Left ventricle myocardium inferior (tissue), 1 donor: ENCODE measurements at places on chromosomes 7 and 10.

DNA sequence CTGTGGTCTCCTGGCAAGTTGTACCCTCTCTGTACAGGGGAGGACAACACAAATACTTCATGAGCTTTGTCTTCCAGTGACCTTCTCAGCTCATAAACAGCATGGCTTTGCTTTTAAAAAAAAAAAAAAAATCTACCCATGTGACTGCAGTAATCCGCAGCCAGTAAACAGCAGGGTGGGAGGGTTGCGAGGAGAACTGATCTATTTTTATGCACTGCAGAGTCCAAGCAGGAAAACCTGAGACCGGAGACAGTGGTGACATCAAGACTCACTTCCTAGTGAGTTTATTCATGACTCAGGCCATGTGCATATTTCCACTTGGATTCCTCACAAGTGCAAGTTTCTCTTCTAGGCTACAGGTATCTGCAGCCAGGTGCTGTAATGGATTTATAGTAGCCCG, 127.9 kb downstream of the NRF1 start:
- peak overlapping the region; percentile 65 for H3K27ac ChIP-seq
- no peak overlapping the region for H3K4me3 ChIP-seq
- DNase-seq: no peak
- H3K4me1 ChIP-seq: peaks cover 51% of the 10 kb centered on the region
- H3K27me3 ChIP-seq: no peaks in the 10 kb centered on the region

- DNase-seq: no peak
- H3K4me3 ChIP-seq: no peak overlapping the region
- H3K27ac ChIP-seq: no peak overlapping the region
- no peaks in the 10 kb centered on the region for H3K36me3 ChIP-seq
- no peaks in the 10 kb centered on the region for H3K27me3 ChIP-seq
- H3K4me1 ChIP-seq: no peaks in the 10 kb centered on the region
These were observed 86.0 kb upstream of the ZNF32 start for GRCh38 chr10:43734716-43735115.

GRCh38 chr10:117830205-117830604, 216.5 kb downstream of the RAB11FIP2 start:
- no peak for DNase-seq
- no peaks in the 10 kb centered on the region for H3K36me3 ChIP-seq
- no peak overlapping the region for H3K4me3 ChIP-seq
- peaks cover 43% of the 10 kb centered on the region for H3K27me3 ChIP-seq
- H3K4me1 ChIP-seq: no peaks in the 10 kb centered on the region

GRCh38 chr10:6383096-6383812, 180.5 kb downstream of the PFKFB3 start:
- H3K27me3 ChIP-seq: peaks cover 5% of the 10 kb centered on the region
- no peaks in the 10 kb centered on the region for H3K36me3 ChIP-seq
- no peak for DNase-seq
- H3K27ac ChIP-seq: peak overlapping the region; percentile 42
- H3K4me3 ChIP-seq: no peak overlapping the region

GRCh38 chr10:22534849-22535604, 179.4 kb downstream of the PIP4K2A start:
- peaks cover 16% of the 10 kb centered on the region for H3K36me3 ChIP-seq
- no peak overlapping the region for H3K4me3 ChIP-seq
- H3K27me3 ChIP-seq: no peaks in the 10 kb centered on the region
- DNase-seq: no peak
- H3K27ac ChIP-seq: no peak overlapping the region

GRCh38 chr10:47231414-47231813, 68.6 kb upstream of the GDF10 start:
- peaks cover 17% of the 10 kb centered on the region for H3K4me1 ChIP-seq
- H3K36me3 ChIP-seq: no peaks in the 10 kb centered on the region
- no peak overlapping the region for H3K27ac ChIP-seq
- H3K27me3 ChIP-seq: peaks cover 4% of the 10 kb centered on the region
- no peak overlapping the region for H3K4me3 ChIP-seq

DNA sequence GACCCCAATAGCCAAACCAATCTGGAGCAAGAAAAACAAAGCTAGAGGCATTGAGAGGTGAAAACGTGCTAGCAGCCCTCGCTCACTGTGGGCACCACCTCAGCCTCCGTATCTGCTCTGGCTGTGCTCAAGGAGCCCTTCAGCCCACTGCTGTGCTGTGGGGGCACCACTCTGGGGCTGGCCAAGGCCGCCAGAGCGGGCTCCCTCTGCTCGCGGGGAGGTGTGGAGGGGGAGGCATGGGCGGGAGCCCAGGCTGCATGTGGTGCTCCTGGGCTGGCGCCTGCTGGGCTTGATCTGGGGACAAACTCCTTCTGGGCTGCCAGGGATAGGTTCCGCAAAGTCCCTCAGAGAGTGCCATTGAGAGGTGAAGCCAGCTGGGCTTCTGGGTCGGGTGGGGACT, 1002.0 kb downstream of the GATA3 start:
- no peak overlapping the region for H3K4me3 ChIP-seq
- H3K4me1 ChIP-seq: no peaks in the 10 kb centered on the region
- DNase-seq: no peak
- H3K36me3 ChIP-seq: no peaks in the 10 kb centered on the region
- peaks cover 5% of the 10 kb centered on the region for H3K27me3 ChIP-seq

- H3K27me3 ChIP-seq: no peaks in the 10 kb centered on the region
- H3K27ac ChIP-seq: no peak overlapping the region
- no peaks in the 10 kb centered on the region for H3K36me3 ChIP-seq
- no peak overlapping the region for H3K4me3 ChIP-seq
- H3K4me1 ChIP-seq: peaks cover 42% of the 10 kb centered on the region
These were observed 195.5 kb downstream of the CREB5 start for GRCh38 chr7:28607855-28608193.

DNA sequence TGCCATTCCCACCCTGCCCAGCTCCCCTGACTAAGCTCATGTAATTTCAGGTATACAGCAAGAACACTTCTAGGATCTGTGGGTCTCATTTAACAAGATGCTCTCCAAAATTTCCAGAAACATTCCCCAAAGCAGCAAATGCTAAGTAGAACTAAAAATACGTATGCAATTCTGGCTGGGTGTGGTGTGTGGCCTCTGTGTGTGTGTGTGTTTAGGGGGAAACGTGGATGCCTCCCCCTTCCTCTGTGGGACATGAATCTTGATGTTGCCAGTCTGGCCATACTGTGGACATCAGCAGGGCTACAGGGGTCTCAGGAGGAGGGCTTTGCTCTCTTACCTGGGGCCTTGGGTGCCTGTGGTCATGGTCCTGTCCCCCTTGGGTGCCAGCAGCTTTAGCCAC, 18.4 kb downstream of the EMX2 start:
- H3K4me3 ChIP-seq: no peak overlapping the region
- H3K36me3 ChIP-seq: no peaks in the 10 kb centered on the region
- no peak for DNase-seq
- no peaks in the 10 kb centered on the region for H3K4me1 ChIP-seq
- H3K27ac ChIP-seq: no peak overlapping the region

DNA sequence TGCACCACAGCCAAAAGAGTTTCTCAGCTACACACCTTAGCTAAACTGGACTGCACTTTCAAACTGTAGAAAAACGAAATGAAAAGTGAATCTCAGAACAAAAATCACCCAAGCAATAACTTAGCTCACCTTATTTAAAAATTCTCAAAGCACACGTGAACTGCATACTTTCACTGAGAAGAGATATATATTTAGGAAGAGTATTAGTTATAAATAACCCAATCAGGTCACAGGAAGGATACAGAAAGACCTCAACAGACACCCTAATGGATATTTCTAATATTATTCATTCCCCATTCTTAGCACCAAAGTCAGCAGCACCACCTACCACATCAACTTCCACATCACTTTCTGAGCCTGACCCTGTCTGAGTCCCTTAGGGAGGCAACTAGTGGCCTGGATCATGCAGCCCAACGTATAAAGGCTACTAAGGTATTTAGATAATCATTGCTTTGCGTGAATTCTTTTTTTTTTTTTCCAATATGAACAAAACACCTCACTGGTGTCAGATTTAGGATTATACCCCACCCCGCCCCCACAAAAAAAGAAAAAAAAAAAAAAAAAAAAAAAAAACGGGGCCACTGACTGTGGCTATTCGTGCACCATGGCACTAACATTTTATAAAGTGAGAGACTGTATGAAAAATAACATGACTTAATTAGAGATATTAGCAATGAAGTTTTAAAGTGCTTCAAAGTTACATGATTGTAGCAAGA, 2.6 kb downstream of the ABI1 start:
- H3K27me3 ChIP-seq: peaks cover 4% of the 10 kb centered on the region
- H3K27ac ChIP-seq: peak overlapping the region; percentile 97
- H3K4me1 ChIP-seq: peaks cover 75% of the 10 kb centered on the region
- no peaks in the 10 kb centered on the region for H3K36me3 ChIP-seq

- H3K27ac ChIP-seq: no peak overlapping the region
- no peaks in the 10 kb centered on the region for H3K36me3 ChIP-seq
- H3K4me1 ChIP-seq: no peaks in the 10 kb centered on the region
- DNase-seq: no peak
- no peak overlapping the region for H3K4me3 ChIP-seq
- H3K27me3 ChIP-seq: no peaks in the 10 kb centered on the region
These were observed 114.2 kb downstream of the PPP1R3A start for GRCh38 chr7:113804475-113805095.

- no peaks in the 10 kb centered on the region for H3K36me3 ChIP-seq
- H3K27ac ChIP-seq: no peak overlapping the region
- H3K27me3 ChIP-seq: no peaks in the 10 kb centered on the region
- H3K4me3 ChIP-seq: no peak overlapping the region
These were observed 40.4 kb downstream of the PHTF2 start for GRCh38 chr7:77838929-77839491.

DNA sequence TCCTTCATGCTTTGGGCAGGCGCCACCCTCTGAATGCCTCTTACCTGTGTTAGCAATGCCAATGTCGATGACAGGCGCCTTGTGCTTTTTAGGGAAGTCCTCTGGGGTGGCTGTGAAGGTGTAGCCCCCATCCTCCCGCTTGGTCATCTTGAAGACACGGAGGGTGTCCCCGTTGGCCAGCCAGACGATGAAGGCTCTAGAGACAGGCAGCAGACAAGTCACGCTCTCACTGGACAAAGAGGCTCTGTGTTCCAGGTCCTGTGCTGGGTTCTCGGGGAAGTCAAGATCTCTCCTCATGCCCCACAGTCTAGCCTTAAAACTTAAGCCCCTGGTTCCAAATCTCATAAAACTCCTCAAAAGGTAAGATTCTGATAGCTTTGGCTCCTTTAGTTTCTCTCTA, 5.1 kb downstream of the TBL2 start:
- peaks cover 61% of the 10 kb centered on the region for H3K36me3 ChIP-seq
- no peak overlapping the region for H3K27ac ChIP-seq

GRCh38 chr7:13702251-13702650, 287.2 kb downstream of the ETV1 start:
- no peaks in the 10 kb centered on the region for H3K36me3 ChIP-seq
- H3K27ac ChIP-seq: no peak overlapping the region

DNA sequence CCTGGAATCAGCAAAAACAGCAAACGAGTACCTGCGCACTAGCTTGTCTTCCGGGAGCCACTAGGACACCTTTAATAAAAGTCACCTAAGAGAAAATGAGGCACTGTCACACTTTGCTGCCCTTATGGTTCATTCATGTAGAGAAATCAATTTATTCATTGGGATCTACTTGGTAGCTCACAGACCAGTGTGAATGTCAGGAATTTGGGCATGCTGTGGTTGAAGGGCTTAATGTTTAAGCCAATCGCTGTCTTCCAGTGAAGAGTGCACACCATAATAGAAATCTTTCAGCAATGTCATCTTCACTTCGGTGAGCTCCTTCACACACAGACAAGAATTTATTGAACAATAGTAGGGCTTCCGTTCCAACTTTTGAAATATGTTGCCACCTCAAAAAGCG, 65.1 kb downstream of the MARCHF5 start:
- peaks cover 10% of the 10 kb centered on the region for H3K36me3 ChIP-seq
- DNase-seq: no peak
- H3K4me3 ChIP-seq: no peak overlapping the region
- no peak overlapping the region for H3K27ac ChIP-seq
- H3K27me3 ChIP-seq: no peaks in the 10 kb centered on the region

GRCh38 chr7:17802056-17802455, 138.2 kb downstream of the SNX13 start:
- H3K36me3 ChIP-seq: peaks cover 59% of the 10 kb centered on the region
- DNase-seq: no peak
- H3K27me3 ChIP-seq: no peaks in the 10 kb centered on the region
- H3K27ac ChIP-seq: no peak overlapping the region
- H3K4me1 ChIP-seq: no peaks in the 10 kb centered on the region

- H3K27ac ChIP-seq: no peak overlapping the region
- peaks cover 51% of the 10 kb centered on the region for H3K36me3 ChIP-seq
- no peaks in the 10 kb centered on the region for H3K4me1 ChIP-seq
These were observed 67.5 kb downstream of the CLIP2 start for GRCh38 chr7:74356589-74357315.

- no peaks in the 10 kb centered on the region for H3K4me1 ChIP-seq
- H3K27me3 ChIP-seq: no peaks in the 10 kb centered on the region
- no peaks in the 10 kb centered on the region for H3K36me3 ChIP-seq
- no peak overlapping the region for H3K27ac ChIP-seq
These were observed 53.8 kb downstream of the COL13A1 start for GRCh38 chr10:69855346-69856111.

- H3K27me3 ChIP-seq: peaks cover 13% of the 10 kb centered on the region
- H3K36me3 ChIP-seq: no peaks in the 10 kb centered on the region
- no peak overlapping the region for H3K27ac ChIP-seq
- H3K4me1 ChIP-seq: no peaks in the 10 kb centered on the region
These were observed 122.2 kb downstream of the NPY start for GRCh38 chr7:24406053-24406788.

GRCh38 chr7:93894966-93895640, 4.5 kb upstream of the TFPI2 start:
- no peak overlapping the region for H3K4me3 ChIP-seq
- peaks cover 18% of the 10 kb centered on the region for H3K27me3 ChIP-seq
- peak overlapping the region; percentile 11 for H3K27ac ChIP-seq
- no peaks in the 10 kb centered on the region for H3K36me3 ChIP-seq
- DNase-seq: no peak

DNA sequence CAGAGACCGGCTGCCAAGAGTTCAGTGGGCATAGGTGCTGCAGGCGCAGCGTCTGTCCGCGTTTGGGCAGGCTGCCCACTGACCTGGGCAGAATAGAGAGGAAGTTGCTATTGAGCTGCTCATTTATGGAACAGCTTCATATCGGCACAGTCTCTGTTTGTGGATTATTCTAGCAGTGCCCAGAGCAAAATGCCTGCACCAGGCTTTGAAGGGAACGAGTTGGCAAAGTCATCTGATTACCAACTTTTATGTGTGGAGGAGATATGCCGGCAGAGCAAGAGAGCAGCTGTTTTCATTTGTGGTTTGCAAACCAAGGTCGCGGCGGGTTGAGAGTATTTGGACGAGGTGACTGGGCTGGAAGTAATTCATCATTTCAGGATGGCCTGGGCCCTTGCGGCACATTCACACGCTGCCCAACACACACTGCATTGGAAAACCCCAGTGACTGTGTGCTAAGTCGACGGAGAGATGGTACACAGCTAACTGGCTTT, 228.5 kb downstream of the TCERG1L start:
- no peak overlapping the region for H3K4me3 ChIP-seq
- H3K27me3 ChIP-seq: peaks cover 82% of the 10 kb centered on the region
- no peak overlapping the region for H3K27ac ChIP-seq
- H3K4me1 ChIP-seq: no peaks in the 10 kb centered on the region
- no peaks in the 10 kb centered on the region for H3K36me3 ChIP-seq
- DNase-seq: no peak

GRCh38 chr10:47323636-47324296, 1.5 kb downstream of the GDF2 start:
- peaks cover 41% of the 10 kb centered on the region for H3K27me3 ChIP-seq
- DNase-seq: no peak
- H3K4me1 ChIP-seq: peaks cover 22% of the 10 kb centered on the region
- H3K36me3 ChIP-seq: no peaks in the 10 kb centered on the region

- peaks cover 10% of the 10 kb centered on the region for H3K4me1 ChIP-seq
- H3K27me3 ChIP-seq: peaks cover 19% of the 10 kb centered on the region
- no peak overlapping the region for H3K4me3 ChIP-seq
- no peaks in the 10 kb centered on the region for H3K36me3 ChIP-seq
These were observed 41.1 kb upstream of the DPYSL4 start for GRCh38 chr10:132145521-132146185.

GRCh38 chr10:75955973-75956502, 524.6 kb downstream of the LRMDA start:
- no peak overlapping the region for H3K27ac ChIP-seq
- H3K4me1 ChIP-seq: no peaks in the 10 kb centered on the region
- no peak for DNase-seq
- no peaks in the 10 kb centered on the region for H3K36me3 ChIP-seq
